Effector CD8-positive, alpha-beta T cell (primary cell): ENCODE measurements at places on chromosomes 13 and 19.

- DNase-seq, result no peak
These were observed 328.0 kb upstream of the ZNF507 start for GRCh38 chr19:32017176-32017953.

DNA sequence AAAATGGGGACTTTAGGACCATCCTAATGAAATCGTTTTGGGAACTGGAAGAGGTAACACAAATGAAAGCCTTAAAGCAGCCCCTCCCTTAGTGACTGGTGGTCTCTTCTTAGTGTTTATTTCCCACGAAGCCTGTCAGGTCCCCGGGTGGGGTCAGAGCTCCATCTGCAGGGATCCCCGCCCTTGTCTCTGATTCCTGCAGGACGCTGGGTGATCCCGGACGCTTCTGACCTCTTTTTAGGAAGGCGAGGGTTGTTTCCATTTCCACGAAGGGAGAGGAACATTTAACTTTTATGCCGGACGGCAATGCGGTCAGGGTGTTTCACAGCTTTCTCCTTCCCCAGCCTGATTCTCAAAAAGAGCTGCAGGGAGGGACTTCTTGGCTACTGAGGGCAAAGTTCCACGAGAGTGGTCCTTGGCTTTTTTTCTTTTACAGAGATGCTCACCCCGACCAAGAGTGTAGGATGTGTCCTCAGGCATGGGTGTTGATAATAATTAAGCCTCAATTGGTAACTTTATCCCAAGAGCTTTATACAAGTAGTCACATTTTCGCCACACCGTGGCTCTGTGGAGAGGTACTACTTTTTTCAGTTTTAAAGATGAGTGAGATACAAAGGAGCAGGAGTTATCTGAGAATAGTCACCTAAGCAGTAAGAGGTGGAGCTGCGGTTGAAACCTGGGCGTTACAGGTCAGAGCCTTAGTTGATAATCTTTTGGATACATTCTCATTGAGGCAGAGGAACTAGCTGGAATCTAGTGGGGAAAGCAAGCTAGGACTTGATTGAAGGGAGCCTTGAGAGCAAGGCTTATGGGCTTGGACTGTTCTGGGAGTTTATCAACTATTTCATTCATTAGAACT is 813 bp downstream of the ZNF284 start:
- no peak for DNase-seq

DNA sequence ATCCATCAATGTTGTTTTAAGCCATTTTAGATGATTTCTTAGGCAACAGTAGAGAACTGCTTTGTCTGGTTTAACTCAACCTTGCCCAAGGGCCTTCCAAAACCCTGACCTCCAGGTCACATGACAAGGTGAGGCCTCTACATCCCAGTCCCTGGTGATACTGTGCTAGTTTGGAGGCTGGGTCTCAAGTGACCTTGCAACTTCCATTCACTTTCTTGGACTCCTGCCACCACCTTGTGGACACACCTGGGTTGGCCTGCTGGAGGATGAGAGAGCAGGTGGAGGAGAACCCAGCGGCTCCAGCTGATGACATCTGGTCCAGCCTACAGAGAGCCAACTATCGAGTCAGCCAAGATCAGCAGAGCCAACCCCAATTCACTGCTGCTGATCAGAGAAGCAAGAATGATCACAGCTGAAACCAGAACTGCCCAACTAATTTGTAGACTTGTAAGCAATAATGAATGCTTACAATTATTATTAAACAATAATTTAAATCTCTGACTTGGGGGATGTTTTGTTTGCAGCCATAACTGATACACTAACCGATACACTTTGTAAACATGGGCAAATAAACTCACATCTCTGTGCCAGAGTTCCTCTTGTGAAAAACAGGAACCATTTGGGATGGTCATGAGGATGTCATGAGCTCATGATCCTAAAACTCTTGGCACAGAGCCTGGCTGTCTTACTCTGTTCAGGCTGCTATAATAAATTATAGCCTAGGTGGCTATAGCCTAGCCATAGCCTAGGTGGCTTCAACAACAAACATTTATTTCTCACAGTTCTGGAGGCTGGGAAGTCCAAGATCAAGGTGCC is 11.5 kb downstream of the FAM187B start:
- DNase-seq, result peak; percentile 4

- DNase-seq, result no peak
These were observed 71.4 kb downstream of the EFNB2 start for GRCh38 chr13:106464076-106464475.

DNA sequence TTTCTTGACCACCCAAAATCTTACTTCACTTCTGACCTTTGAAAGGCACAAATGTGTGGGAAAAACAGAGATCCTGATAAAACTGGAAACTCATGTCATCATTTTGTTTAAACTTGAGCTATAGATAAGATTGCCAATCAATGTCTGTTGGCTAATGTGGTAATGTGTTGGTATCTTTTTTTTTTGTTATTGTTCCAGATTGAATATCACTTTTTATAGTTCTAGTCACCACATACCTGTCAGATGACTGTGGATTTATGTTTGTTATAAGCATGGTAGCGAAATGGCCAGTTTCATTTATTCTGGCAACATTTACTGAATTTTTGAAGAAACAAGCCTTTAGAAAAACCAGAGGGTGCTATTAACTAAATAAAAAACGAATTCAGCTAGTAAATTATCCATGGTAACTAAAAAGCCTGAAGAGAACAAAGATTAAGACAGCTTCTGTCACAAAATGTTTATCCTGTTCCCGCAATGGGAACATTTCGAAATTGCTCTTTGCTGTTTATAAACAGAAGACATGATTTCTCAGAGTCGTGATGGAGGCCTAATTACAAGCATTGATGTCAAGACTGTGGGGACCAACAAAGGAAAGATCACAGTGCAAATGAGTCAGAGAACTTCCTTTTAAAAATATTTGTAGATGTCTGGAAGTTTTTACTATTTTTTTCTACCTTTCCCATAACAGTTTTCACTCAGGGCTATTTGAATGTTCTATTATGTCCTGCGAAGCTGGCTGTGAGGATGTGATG is 82.9 kb upstream of the POSTN start:
- DNase-seq, result no peak

GRCh38 chr13:25783601-25784024 is 268.2 kb downstream of the SHISA2 start:
- DNase-seq, result no peak

- no peak for DNase-seq
These were observed 140.5 kb downstream of the SLC7A1 start for GRCh38 chr13:29454931-29455481.

- no peak for DNase-seq
These were observed 219.5 kb upstream of the TSHZ3 start for GRCh38 chr19:31568724-31569123.

DNA sequence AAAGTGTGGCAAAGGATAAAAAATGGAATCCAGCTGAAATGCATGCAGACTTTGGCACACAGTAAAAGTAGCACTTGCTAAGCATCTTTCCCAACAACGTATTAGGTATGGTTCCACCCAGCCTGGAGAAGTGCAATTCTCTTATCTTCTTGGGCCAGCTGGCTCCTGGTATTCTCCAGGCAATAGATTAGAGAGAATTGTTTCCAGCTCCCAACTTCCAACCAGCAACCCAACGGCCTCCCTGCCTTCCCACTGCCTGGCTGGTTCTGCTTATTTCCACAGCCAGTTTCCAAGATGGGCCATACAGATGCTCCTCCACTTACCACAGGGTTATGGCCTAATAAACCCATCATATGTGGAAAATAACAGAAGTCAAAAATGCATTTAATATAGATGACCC is 133.4 kb downstream of the OXGR1 start:
- no peak for DNase-seq

DNA sequence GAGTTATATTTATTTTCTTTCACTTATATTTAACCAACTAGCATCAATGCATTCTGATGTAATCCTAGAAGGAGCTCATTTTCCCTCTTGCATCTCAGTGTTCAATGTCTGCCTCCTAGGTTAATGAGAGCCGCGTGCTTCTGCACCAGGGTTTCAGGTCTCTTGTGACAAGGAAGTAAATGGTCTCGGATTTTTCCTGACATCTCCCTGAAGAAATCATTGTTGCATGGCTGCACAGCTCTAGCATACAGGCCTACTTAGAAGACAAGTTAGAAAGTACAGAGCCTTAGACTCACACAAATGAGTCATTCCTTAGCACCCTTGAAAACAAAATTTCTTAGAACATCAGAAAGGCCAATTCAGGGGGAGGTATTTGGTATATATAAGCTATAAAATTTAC is 57.2 kb upstream of the KLF12 start:
- DNase-seq, result no peak

- DNase-seq, result peak; percentile 39
These were observed 2.1 kb downstream of the PNMA8C start for GRCh38 chr19:46426506-46427162.

- DNase-seq, result no peak
These were observed 115.2 kb downstream of the RAP2A start for GRCh38 chr13:97549201-97549600.

DNA sequence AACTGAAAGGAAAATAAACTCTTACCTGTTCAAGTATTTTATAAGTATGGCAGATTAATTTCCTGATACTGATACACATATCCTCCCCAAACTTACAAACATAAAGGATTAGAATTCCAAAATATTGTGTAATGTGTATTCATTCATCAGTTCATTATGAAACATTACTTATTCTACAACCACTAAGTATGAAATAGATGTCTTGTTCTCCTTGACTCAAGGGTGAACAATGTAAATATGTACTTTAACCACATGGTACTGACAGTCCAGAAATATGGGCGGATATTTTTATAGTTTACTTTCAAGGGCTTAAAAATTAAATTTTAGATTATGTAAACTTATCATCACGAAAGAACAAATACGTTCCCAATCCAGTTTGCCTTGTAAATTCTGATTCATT is 334.0 kb downstream of the LIG4 start:
- no peak for DNase-seq

- DNase-seq, result peak; percentile 13
These were observed 14.0 kb downstream of the SCGB2B2 start for GRCh38 chr19:34662919-34663318.

GRCh38 chr19:35222373-35223015 is 6.0 kb downstream of the FAM187B start:
- DNase-seq, result no peak

GRCh38 chr13:37878921-37879320 is 9.3 kb upstream of the TRPC4 start:
- no peak for DNase-seq

GRCh38 chr19:48332662-48333466 is 7.5 kb downstream of the EMP3 start:
- DNase-seq, result peak; percentile 91

DNA sequence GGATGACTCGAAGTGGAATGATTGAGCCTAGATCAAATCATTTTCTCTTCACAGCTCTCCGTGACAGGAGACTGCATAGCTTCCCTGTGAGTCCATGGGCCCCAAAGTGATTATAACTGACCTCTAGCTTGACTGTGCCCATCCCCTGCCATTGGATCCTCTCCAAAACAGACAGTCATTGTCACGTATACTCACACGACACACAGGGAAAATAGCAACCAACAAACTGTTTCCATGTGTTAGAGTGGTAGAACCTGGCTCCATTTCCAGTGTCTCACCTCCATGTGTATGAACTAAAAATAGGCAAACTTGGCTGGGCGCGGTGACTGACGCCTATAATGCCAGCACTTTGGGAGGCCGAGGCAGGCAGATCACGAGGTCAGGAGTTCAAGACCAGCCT is 48.8 kb upstream of the NPAS1 start:
- no peak for DNase-seq

GRCh38 chr19:46972311-46972710 is 47.3 kb upstream of the NPAS1 start:
- DNase-seq, result no peak

DNA sequence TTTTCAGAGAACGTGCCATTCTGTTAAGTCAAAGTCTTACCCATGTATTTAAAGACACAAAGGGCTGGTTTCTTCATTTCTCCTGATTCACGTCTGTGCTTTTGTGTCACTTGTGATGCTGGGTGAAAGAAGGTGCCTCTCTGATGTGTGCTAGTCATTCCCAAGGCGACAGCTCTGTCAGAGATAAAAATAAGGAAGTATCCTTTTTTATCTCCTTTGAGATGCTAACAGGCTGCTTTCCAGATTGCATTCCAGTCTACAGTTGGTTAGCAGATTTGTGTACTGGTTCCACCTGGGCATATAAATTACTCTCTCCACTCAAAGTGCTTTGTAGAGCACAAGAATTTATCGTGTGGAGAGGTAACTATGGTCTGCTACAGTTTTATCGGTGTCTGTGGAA is 33.5 kb upstream of the DCT start:
- no peak for DNase-seq

DNA sequence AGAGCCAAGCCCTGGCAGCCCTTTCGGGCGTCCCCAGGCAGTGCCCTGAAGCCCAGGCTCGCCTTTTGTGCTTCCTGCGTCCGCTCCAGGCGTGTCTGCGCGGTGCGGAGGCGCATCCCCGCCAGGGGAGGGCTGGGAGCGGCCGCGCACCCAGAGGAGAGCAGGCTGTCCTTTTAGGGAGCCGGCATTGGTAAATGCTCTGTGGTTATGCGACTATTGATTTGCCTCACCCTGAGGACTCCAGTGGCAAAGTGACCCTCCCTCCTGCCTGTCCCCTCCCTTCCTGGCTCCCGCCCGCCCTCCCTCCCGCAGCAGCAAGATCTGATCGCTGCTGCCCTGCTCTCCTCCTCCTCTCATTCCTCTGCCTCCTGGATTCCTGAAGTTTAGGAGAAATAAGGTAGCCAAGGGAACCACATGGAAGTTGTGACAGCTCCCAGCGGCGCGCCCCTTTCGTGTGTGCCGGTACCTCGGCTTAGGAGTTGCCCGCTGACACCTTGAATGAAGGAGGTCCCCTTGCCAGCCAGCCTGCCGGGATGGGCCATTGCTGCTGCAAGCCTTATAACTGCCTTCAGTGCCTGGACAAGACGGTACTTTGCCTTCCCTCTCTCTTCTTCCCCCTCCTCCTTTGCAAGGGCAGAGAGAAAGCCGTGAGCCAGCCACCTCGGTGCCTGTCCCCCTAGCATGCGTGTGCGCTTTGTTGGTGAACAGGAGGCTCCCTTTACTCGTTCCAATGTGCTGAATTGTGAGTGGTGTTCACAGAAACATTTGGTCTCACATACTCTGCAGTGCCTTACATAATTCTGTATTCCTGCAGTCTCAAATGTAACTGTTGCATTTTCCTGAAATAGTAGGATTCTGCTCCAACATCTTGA is 166.9 kb downstream of the SLC7A1 start:
- no peak for DNase-seq

DNA sequence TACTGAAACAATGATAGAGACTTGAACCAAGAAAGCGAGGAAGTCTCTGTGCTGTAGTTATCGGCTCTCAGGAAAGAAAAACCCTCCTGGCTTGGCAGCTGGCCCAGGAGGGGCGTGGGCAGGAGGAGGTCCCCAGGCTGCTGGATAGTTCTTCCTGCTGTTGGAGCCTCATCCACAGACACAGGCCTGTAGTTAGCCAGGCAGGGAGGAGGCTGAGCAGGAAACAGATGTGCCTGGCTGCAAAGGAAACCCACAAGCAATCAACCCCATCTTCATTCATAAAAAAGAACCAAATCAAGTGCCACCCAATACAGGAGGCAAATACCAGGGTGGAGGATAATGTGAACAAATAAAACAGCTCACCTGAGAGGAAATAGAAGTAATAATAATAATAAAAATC is 86.2 kb downstream of the IRS2 start:
- DNase-seq, result no peak

- DNase-seq, result no peak
These were observed 343.6 kb downstream of the FGF9 start for GRCh38 chr13:22014469-22014868.

GRCh38 chr13:52954838-52955237 is 73.8 kb upstream of the OLFM4 start:
- no peak for DNase-seq

- DNase-seq, result no peak
These were observed 212.0 kb upstream of the SPRY2 start for GRCh38 chr13:80552851-80553440.

- DNase-seq, result no peak
These were observed 76.2 kb downstream of the GGACT start for GRCh38 chr13:100512422-100512821.
